Left lobe of liver (tissue), 2 donors: ENCODE measurements at places on chromosomes 7 and 10. TPM values are rescaled to one million over a fixed set of nuclear protein-coding genes. Genes with fewer than 3 reads are reported as not detected.
A peak's percentile ranks its signal among the peaks of the same experiment; 100 is the strongest.

LRRD1 gene
- total RNA-seq: not detected

DUS4L gene
- total RNA-seq: 3.1 TPM

WEE2 gene
- not detected for total RNA-seq

DNA sequence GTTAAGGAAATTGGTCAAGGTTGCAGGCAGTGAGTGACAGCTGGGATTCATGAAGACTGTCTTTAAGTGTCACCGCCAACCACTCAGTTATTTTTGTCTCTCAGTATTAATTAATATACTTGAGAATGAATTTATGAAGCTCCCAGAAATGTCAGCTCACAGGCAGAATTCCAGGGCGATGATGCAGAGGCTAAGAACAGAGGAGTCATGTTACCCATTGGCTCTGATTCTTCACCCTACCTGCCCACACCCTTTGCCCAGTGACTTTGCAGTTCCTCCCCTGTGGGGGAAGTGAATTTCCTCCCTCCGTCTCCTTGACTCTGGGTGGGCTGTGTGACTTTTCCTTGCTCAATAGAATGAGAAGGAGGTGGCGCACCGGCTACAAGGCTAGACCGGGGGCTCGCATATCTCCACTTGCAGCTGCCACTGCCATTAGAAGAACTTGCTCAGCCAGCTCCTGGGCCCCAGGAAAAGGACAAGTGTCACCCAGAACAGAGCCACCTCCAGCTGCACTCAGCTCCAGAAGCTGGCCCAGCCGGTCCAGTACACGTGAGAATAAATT lies 157.1 kb upstream of the PRKCQ start:
- no peak for DNase-seq

- no peak for DNase-seq
Measured at GRCh38 chr10:116668446-116668845, 47.7 kb downstream of the PNLIPRP2 start.

- DNase-seq: no peak
Measured at GRCh38 chr7:105010504-105011130, 3.4 kb upstream of the KMT2E start.

DNA sequence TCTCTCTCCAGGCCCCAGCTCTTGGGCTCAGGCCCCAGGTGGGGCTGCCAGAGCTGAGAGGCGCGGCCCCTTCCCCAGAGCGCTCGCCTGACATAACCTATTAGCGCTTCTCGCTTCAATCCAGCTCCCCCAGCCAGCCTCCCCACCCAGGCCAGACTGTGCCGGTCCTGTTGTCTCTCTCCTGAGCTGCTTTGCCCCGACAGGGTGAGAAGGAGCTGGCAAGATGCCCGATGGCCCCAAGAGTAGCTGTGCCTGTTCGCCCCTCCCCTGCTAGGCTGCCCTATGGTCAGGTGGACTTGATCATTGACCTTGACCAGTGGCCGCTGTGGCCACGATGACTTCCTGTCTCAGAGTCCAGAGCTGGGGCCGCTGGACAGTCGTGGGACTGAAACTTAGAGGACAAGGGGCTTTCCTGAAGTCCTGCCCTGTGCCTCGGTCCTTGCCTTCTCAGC lies 9.1 kb downstream of the TMEM270 start:
- DNase-seq: peak; percentile 87

DNA sequence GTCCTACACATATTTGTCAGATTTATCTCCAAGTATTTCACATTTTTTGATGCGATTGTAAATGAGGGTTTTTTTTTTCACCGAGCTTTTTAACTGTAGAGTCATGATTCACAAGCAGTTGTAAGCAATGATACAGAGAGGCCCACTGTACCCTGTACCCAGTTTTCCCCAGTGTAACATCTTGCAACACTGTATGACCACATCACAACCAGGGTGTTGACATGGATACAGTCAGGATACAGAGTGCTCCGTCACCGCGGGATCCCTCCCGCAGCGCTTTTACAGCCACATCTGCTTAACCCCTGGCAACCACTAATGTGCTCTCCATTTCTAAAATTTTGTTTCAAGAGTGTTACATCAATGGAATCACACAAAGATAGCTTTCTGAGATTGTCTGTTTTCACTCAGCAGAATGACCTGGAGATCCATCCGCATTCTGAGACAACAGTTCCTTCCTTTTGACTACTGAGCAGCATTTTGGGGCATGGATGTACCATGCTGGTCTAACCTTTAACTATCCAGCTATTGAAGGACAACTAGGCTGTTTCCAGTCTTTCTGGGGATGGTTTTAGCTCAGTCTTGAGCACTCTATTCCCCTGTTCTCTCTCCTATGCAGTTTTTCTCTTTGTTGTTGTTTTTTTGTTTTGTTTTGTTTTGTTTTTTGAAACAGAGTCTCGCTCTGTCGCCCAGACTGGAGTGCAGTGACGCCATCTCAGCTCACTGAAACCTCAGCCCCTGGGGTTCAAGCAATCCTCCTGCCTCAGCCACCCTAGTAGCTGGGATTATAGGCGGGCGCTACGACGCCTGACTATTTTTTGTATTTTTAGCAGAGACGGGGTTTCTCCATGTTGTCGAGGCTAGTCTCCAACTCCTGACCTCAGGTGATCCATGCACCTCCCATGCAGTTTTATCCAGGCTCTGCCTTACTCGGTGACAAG lies 25.9 kb downstream of the GPRIN2 start:
- no peak for DNase-seq
